ENCODE measurements at places on chromosomes 4 and X. TPM values are rescaled to one million over a fixed set of nuclear protein-coding genes. Genes with fewer than 3 reads are reported as not detected.

DNA sequence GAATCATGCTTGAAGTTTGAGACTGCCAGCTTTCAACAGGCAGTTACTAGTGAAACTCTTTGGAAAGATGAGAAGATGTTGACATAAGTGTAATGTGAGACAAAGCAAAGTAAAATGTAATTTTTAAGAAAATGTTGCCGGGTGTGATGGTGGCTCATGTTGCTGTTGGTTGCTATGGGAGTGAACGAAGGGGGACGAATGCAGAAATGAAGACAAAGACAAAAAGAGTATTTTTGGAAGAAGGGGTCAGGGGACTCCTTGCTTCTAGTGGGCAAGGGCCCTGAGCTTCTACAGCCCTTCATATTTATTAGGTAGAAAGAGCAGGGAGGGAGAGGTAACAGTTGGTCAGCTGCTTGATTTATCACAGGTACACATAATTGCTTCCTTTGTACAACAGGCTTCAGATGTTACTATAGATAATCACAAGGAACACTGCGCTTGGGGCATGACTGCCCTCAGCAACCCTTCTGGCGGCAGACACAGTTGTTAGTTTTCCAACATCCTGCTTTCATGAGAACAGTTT lies 11.9 kb upstream of the UGDH start:
- no peak for DNase-seq

DNA sequence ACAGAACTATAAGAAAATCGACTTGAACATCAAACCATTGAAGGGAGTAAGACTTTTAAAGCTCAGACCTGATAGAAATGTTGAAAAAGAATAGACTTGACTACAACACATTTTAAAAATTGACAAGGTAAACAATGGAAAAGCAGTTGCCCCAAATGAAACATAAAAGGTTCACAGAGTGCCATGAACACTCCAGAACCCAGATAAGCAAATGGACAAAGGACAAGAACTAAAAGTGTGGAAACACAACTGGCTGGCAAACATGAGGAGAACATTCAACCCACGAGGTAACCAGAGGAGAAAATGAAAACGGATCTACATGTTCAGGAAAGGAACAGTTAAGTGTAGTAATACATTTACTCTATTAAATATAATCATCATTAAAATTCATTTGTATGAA lies 26.5 kb downstream of the SCARB2 start:
- no peak for DNase-seq

DNA sequence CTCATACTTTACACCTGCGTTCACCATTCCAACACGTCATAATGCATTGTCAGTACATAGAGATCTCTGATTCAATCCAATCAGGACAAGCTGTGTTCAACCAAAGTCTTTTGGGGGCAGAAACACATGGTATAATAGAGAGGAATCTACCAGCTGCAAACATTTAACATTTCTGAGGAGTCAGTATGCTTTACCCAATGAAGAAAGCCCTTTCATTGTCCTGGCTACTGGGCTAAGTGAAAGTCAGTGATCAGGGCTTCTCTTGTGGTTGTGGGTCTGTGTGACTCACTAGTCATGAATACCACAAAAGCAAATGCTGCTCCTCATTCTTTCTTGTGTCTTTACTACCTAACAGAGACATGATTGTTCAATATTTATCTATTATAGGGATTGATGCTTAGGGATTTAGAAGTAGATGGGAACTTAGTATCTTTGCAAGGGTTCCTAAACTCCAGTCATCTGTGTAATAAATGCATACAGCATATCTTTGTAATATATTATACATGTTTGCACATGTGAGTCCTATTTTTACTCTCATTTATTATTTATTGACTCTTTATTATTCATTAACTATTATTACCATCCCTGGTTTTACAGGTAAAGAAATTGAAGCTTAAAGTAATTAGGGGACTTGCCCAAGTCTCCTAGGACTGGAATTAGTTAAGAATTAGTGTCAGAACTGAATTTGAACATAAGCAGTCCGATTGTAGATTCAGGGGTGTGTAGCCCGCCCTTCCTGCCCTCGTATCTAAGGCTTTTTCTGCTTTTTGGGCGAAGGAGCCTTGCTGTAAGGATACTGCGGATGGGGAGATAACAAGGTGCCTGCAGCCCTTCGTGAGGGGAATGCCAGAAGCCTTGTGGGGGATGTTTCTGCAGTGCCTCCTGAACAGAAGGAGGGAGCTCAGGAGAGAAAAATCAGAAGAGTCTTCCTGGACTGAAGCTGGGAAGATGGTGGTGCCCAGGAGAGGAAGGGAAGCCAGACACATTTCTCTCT lies 353.1 kb upstream of the BOD1L1 start:
- no peak for DNase-seq

- DNase-seq = peak; percentile 14
Observed at GRCh38 chrX:14864631-14865030, 8.2 kb downstream of the FANCB start.

DNA sequence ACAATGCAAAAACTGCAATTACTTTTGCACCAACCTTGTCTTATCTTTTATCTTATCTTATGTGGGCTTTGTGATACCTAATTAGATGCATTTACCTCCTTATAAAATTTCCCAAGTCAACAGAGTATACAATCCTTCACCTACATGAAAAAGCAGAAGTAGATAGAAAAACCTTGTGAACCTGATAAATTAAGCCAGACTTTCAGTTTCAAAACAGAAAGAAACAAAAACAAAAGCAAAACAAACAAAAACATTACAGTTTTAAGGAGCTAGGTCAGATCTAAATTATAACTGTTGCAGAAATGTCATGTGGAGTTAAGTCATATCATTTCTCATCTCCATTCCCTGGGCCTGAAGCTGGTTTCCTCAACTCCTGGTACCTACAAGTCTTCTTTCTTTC lies 24.9 kb upstream of the CXXC4 start:
- DNase-seq = no peak

- no peak for DNase-seq
Observed at GRCh38 chr4:148287111-148287510, 155.1 kb downstream of the NR3C2 start.

DNA sequence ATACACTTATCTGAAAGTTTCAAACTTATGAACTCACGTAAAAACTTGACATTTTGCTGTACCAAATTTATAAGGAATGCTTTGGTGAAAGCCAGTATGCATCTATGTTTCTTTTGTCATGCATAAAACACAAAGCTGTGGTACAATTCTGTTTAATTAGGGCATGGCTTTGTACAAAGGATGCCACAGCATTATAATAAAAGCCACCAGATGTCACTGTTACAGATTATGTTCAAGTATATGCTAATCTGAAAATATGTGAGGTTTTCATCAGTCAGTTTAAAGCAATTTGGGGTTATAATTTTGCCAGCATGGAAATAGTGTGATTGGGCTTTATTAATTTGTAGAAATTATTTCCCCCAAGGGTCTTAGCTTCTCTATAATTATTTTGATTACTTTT lies 69.0 kb downstream of the ATOH1 start:
- DNase-seq = peak; percentile 23

GRCh38 chr4:3442959-3443749 lies 1.4 kb downstream of the HGFAC start:
- DNase-seq = peak; percentile 38

GRCh38 chr4:127533028-127533700 lies 99.6 kb upstream of the INTU start:
- DNase-seq = peak; percentile 97

DNA sequence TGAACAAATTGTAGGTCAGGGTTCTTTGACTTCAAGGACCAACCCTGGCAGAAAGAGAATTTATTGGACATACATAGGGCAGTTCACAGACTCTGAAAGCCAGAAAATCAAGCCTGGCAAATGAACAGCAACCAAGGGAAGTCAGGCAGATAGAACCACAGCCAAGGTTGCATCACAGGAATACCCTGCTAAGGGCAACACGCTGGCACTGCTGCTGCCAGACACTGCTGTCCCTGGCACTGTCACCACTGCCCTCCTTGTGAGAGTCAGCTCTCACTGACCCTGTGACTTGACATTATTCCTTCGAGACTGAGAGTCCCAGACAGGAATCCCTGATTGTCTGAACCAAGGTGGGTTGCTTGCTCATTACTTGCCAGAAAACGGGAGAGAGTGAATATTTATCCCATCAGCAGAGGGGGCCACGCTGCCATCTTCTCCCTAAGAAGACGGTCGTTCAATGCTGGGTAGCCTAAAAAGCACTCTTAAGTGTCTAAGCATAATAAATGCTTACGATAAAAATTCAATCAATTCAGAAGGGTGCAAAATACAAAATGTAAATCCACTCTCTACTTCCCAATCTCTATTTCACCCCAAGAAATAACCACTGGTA lies 23.2 kb upstream of the PTTG2 start:
- no peak for DNase-seq

DNA sequence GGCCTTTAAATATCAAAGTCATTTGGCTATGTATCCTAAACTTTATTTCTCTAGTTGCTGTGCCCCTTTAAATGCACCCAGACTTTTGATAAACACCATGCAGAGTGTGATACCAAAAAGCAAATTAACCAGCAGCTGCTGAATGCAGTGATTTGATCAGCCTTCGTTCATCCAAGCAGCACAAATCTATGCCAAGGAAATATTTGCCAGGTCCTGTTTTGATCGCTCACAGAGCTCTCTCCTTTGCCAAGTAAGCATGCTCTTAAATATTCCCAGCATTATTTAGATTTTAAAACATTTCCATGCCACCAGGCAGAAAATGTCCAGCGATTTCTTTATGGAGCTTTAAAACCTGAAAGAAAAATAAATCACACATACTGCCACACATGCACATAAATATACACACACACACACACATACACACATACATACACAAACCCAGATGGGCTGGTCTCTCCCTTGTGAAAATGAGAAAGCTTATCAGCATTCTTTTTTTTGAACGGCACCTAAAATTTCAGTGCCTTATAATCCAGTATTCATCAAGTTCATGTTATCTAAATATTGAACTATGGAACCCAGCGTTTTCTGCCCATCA lies 35.7 kb downstream of the BTC start:
- DNase-seq = no peak

DNA sequence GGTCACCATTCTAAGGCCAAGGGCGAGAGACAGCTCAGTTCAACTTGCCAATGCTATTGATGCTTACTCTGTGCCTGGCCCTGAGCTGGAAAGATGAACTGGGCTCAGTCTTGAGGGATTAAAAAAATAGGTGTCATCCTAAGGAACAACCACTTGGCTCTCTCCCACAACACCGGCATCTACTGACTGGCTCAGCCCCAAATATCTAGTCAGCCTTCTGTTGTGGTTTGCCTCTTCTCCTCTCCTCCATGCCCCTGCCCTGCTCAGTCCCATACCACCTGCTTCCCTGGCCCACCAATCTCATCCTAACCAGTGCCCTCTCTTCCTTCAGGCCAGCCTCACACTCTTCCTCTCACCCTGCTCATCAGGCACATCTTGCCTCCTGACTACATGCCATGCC lies 29.6 kb downstream of the KDM5C start:
- no peak for DNase-seq

DNA sequence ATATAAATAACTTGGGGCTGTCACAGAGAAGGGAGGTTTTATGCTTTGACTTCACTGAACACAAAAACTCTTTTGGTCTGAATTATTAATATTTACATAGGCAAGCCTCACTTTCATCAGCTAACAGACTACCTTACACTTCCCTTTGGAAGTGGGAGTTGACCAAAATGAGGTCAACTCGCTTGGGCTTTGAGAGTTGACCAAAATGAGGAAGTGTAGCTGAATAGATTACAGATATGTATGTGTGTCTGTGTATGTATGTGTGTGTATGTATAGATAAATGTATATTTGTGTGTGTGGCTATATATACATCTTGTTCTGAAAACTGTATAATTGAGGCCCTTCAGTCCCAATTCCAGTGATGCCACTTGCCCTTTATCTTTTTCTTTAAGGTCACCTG lies 113.3 kb upstream of the IL13RA1 start:
- no peak for DNase-seq

GRCh38 chr4:187059021-187059420 lies 335.4 kb upstream of the FAT1 start:
- no peak for DNase-seq

HSFX4 gene
- not detected for total RNA-seq

JAKMIP1 gene
- total RNA-seq = 0.14 TPM

BCLAF3 gene
- 2.0 TPM for total RNA-seq

ZMAT1 gene
- total RNA-seq = 7.3 TPM

PPARGC1A gene
- 23.9 TPM for total RNA-seq

Measured in cardiac muscle cell (in vitro differentiated cells and primary cell).